EL (cell line): ENCODE measurements at places on chromosomes 7 and 10.

GRCh38 chr10:70838270-70838805 lies 22.6 kb downstream of the SGPL1 start:
- no peak for DNase-seq

GRCh38 chr10:132446661-132447445 lies 49.9 kb downstream of the PWWP2B start:
- DNase-seq = peak; percentile 58

DNA sequence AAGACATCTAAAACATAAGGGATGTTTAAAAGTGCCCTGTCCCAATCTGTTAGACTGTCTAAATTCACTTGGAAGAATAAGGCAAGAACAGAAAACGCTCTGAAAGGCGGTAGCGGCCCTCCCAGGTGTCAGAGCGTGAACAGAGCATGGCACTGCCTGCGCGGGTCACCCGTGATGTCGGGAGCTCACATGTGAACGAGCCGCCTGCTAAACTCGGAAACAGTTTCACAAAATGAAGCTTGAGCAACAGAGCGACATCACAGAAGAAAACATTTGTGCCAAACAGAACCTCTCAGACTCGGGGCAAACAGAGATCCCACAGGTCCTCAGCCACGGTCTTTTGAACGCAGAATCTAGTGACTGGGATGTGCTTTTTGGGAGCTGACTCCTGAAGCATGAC lies 12.8 kb downstream of the BRI3 start:
- no peak for DNase-seq

DNA sequence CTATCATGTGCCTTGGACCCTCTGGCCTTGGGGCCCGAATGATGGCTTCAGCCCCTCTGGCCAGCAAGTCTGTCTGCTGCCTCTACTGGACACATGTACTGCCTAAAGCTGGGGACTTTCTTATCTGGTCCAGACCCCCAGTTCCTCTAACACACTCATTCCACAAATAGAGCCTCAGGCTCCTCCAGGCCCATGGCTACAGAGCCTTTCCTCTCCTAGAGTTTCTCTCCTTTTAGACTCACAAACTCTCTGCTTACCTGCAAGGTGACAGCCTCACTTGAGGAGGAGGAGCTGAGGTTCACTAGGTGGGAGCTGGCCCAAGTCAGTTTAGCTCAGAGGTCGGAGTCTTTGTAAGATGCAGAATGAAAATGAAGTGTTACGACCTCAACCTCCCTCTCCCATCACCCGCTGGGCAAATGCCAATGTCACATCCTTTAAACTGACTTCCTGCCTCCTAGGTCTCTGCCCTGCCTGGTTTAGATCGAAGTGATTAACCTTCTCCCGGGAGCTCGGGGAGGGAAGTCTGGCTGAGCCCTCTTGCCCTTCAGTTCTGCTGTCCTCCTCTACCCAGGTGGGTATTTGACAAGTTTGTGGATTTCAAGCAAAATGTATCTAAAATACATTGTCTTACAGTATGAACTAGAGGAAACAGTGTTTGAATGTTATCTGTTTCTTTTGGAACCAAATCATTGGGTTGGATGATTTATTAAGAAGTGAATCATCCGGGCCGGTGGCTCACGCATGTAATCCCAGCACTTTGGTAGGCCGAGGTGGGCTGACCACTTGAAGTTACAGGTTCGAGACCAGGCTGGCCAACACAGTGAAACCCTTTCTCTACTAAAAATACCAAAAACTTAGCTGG lies 71.9 kb upstream of the TNS3 start:
- peak; percentile 72 for DNase-seq

DNA sequence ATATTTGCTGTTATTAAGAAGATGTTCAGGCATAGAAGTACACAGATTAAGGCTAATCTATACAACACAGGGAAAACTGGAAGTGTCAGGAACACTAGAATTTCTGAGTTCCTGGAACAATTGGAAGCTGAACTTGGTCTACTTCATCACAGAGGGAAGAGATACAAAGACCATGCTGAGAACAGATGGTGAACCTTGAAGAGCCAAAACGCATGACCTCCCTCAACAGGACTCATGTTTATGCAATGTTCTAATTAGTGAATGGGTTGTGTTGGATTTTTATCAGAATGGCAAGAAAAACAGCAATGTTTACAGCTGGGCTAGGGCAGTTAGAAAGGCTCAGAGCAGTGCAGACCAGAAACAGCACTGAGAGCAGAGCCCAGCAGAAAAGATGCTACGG lies 94.9 kb downstream of the SFMBT2 start:
- DNase-seq = no peak

DNA sequence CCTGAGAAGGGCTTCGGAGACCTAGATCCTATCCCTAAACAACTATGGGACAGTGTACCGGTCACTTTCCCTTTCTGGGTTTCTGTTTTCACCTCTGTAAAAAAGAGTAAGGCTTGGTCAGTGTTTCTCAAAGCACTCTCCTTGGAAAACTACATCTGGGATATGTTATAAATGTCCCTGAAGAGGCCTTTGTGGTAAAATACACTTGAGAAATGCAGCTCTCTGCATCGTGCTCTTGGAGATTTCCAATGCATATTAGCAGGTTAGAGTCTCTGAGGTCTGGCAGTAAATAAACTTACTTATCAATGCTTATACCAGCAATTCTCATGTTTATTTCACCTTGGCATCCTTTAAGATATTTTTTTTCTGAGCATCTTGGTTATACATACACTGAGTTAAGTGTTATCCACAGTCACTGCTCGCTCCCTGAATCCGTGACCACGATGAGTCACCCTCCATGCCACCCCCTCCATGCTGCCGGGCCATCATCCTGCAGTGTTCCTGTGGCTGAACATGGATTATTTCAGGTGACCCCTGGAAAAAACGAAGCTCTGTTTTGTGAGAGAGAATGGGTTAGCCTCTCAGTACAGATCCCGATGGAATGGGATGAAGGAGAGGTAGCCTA lies 3.3 kb upstream of the TBXAS1 start:
- DNase-seq = peak; percentile 47

DNA sequence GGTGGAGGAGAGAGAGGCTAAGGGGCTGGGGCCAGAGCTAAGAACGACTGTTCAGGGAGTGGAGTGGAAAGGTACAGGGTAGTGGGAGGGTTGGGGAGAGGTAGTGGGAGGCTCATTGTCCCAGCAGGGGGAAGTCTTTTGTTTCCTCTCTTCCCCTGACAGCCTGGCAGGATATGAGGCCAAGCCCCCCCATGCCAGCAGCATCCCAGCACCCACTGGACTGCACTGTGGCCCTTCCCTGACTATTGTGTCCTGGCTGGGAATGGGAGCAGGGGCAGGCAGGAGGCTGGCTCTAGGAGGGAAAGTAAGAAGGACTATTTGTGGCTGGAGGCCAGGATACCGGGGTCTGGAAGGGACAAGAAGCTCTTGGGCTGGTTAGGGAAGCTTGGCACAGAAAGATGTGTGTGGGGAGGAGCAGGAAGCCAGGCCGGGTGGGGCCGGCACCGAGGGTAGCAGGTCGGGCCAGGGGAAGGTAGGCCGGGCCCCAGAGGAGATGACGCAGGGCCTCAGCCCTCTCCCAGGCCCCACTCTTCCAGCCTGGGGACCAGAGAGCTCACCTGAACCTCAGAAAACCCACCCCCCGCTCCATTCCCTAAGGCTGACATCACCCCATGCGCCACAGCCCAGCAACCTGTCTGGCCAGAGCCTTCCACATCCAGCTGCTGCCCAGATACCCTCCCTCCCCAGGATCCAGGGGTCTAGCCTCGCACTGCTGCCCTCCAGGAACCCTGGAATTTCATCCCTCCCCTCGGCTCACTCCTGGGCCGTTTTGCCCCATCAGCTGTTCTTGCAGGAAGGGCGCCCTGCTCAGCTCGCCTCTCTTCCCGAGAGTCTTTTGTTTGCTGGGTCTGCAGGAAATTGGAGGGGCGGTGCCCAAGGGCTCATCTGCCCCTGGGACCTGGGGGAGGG lies 8.8 kb upstream of the EPHB4 start:
- DNase-seq = no peak

GRCh38 chr10:104268405-104268712 lies 625 bp upstream of the GSTO2 start:
- no peak for DNase-seq

- no peak for DNase-seq
Measured at GRCh38 chr10:71081912-71082311, 130.5 kb upstream of the UNC5B start.

GRCh38 chr10:113522460-113522859 lies 30.4 kb upstream of the HABP2 start:
- DNase-seq = no peak
